ENCODE measurements at places on chromosomes 1 and 21.

GRCh38 chr1:211951856-211952255 is 83.5 kb downstream of the INTS7 start:
- peak; percentile 6 for DNase-seq

DNA sequence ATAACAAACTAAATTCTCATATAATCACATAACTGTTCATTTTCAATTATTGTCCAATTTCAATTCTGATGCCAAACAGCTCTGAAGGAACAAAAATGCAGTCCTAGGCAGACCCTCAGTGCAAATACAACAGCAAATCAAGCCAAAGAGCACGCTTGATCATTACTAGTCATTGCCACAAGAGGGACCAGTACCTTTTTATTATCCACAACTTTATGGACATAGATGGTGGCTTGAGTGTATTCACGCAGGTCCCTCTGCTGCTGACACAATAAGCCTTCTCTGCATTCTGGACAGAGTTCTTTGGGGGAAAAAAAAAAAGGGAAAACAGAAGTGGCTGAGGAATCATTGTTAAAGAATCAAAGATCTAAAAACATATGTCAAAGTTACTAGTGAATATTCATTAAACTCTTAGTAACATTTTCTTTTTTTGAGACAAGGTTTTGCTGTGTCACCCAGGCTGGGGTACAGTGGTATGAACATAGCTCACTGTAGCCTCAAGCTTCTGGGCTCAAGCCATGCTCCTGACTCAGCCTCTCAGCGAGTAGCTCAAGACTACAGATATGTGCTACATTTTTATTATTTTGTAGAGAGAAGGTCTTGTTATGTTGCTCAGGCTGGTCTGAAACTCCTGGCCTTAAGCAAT is 34.3 kb upstream of the RAP1GAP start:
- no peak for DNase-seq

DNA sequence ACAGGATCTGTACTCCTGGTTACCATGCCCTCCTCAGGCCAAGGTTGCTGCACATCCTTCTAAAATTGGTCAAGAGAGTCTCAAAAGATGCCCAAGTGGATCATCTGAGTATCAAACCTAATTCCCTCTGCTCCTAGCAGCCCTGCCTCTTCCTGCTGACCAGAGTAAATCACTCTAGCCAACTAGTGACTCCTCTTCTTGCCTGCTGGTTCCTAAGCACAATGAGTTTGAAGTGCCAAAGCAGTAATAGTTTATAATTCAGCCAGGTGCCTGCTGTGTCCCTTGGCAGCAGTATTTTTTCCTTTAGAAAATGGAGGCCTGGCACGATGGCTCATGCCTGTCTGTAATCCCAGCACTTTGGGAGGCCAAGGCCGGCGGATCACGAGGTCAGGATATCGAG is 137.9 kb upstream of the CAMK1G start:
- no peak for DNase-seq

- DNase-seq: no peak
Measured at GRCh38 chr1:109523706-109524105, 14.2 kb upstream of the AMIGO1 start.

DNA sequence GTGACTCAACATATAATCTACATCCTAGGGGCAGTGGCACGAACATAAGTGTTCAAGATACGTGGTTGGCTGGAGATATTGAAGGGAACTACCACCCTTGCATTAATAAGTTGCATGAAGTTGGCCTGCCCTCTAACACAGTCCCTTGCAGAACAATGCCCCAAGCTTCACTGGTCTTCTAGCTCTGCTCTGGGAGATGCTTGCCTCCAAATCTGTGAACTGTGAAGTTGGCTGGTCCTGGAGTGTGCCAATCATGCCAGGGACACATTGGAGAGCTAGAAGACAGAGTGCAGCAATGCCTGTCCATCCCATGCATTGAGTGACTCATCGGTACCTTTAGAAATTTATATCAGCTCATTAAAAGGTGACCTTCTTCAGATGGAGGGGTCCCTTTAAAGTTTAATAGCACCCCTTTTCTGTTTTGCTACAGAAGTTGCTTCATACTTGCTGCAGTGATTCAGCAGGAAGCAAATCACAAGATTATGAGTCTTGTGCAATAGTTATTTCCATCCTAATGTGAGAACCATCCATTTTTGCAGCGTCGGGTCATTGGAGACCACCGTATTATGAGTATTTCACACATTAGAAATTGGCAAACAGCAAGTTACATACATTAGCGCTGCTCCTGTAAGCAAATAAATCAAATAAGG is 55.2 kb upstream of the KAZN start:
- DNase-seq: no peak

DNA sequence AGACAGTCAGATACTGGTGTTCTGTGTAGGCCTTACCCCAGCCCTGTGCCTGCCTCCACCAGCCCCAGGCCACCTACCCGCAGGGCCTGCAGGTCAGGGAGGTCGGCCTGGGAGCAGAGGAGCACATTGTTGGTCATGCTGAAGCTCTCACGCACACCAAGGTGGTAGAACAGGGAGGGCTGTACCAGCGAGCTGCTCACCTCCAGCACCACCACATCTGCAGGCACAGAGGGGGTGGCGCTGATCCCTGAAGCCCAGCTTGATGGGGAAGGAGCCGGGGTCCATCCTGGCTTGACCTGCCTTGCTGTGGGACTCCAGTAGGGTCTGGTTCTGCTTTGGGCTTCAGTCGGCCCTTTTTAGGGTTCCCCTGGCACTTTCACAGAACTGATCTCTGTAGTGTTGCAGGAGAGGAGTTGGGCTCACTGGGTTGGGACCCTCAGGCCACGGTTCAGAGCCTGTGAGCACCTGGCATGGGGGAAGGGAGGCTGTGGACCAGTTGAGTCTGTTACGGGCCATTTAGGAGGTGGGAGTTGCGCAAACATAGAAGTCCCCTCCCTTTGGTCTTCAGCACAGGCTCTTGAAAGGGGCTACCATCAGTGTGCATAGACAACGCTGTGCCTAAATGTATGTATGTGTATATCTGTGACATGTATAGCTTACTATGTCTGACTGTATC is 1.9 kb downstream of the MAP3K6 start:
- no peak for DNase-seq

DNA sequence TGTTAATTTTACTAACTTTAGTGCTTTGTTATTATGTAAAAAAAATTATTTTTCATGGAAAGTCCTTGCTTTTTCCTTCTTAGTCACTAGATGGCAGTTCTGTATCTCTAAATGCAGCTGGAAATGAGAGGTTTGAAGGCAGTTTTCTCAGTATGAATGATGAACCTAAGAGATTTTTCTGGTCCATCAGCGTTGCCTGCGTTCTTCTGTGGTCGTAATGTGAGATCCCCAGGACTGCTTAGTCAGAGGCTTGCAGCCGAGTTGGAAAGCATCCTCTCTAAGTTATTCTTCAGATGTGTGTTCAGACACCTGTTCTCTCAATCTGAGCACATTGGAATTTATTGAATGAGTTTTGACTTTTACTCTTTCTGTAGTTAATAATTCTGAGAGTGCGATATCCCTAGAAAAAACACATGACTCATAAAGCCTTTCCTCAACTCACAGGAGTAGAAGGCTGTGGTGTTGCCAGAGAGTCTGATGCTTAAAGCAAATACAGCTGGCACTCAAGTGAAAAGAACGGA is 99.3 kb downstream of the FMN2 start:
- no peak for DNase-seq

DNA sequence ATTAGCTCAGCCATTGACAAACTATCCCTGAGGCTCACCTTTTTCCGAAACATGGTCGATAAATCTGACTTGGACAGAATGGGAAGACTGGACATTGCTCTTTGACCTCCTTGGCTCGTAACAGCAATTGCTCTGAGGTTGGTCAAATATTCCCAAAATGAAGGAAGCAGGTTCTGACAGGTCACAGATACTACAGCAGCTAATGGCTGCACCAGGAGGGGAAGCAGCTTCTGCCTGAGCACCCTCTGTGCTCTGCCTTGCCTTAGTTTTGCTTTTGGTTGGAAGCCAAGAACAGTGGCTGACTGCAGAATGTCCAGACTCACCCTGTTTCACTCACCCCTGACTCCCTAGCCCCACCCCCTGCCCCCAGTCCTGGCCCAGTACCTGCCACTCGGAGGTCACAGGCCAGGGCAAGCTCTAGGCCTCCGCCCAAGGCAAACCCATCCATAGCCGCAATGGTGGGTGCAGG is 15.4 kb downstream of the ECHDC2 start:
- no peak for DNase-seq

All from bone marrow (tissue), 2 donors.